ENCODE measurements at places on chromosomes 3 and 15.

DNA sequence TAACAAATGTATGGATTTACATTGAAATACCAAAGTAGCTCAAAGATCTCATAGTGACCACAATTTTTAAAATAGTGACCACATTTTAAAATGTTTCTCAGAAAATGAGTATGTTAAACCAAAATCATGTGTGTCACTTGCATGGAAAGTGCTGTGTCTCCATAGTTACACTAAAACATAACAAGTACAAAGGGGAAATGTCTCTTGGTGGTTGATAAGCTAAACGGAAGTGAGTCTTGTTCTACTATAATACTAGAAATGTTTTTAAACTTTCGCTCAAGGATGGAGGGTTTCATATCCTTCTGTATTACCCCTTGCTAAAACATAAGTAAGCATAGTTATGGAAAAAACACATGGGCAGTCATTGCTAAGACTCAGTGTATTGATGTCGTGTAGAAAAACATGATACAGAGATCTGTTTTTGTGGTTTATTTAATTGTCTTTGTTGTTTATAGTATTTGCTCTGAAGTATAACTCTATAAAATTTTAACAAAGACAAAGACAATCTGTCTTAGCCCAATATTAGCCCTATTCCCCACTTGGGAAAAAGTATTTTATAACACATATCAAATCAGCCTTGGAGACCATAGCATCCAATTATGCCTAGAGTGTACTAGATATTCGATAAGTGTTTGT lies 27.0 kb upstream of the DENND4A start:
- peak; percentile 37 for DNase-seq

DNA sequence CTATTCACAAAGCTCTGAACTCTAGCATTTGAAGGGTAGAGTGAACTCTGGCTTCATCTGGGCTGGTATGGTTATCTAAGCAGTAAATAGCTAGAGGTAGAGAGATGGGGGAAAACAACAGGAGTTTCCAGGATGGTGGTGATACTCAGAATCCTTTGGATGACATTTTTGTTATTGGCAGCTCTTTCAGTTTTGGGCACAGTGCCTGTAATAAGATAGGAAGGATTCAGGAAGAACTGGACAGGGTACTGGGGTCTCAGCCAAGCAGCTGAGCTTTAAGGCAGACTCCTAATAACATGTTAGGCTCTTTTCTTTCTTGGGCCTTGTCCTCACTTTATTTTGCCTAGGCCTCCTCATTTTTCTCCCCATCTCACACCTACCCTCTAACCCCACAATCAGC lies 338.5 kb downstream of the CADM2 start:
- DNase-seq = no peak

GRCh38 chr3:185555101-185555501 lies 2.7 kb upstream of the LIPH start:
- peak; percentile 43 for DNase-seq

- peak; percentile 21 for DNase-seq
Measured at GRCh38 chr15:96102631-96103030, 227.9 kb upstream of the NR2F2 start.

GRCh38 chr3:58183891-58184290 lies 26.9 kb downstream of the DNASE1L3 start:
- DNase-seq = no peak

DNA sequence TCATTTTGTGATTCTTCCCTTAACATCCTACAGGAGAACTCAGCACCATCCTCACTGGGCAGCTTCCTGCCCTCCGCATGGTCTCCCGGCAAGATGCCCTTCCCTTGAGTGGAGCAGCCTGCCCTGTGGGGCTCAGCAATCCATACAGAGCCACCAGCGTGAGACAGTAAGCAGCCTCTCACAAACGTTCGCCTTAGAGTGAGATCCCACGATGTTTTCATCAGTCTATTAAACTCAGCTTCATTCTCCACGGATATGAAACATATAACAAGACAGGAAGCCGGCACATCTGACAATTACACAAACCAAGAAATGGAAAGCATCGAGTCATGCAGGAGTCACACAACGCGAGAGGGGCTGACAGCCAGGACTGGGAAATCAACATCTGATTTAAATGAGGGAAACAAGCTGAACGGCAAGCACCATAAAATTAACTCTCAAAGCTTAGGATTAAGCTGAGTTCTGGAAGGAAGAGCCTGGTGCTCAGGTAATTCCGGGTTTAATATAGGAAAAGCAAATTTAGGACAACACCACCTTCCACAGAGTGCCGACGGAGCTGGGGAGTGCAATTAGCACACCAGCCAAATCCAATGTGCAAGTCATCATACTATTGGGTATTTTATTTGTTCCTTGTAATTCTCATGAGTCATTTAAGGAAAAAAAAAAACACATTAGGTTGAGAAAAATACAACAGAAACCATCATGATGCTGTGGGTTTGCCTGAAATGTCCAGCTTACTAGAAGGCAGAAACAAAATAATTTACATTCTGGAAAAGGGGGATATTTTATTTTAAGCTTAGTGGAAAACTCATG lies 272.0 kb downstream of the OCA2 start:
- DNase-seq = peak; percentile 2

DNA sequence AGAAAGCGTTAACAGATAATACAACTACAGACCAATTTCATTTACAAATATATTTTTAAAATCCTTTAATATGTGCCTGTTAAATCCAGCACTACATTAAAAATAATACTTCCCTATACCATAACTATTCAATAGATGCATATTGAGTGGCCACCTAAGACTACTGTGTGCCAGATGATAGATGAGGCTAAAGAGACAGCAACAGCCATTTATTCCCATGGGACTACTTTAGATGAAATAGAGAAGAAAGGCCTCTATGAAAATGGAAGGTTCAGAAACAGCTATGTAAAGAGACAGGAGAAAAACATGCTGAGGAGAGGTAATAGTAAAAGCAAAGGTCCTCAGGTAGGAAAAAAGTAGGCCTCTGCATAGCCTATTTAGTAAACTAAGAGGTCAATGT lies 358.1 kb downstream of the ULK4 start:
- no peak for DNase-seq

DNA sequence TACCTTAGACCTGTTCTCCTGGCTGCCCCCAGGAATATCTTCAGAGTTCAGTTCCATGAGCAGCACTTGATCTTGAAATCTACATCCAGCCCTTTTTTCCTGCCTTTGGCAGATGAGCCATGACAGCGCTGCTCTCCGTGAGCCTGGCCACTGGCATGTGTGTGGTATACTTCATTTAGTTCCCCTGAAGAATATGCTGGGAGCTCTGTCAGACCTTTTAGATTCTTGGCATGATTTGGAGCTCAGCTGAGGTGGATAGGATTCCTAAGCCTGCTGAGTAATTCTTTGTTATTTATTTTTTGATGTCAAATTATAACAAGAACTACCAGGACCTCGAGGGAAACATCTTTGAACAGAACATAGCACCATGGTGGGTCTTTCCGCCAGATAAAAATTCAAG lies 121.7 kb downstream of the EDEM1 start:
- DNase-seq = no peak

DNA sequence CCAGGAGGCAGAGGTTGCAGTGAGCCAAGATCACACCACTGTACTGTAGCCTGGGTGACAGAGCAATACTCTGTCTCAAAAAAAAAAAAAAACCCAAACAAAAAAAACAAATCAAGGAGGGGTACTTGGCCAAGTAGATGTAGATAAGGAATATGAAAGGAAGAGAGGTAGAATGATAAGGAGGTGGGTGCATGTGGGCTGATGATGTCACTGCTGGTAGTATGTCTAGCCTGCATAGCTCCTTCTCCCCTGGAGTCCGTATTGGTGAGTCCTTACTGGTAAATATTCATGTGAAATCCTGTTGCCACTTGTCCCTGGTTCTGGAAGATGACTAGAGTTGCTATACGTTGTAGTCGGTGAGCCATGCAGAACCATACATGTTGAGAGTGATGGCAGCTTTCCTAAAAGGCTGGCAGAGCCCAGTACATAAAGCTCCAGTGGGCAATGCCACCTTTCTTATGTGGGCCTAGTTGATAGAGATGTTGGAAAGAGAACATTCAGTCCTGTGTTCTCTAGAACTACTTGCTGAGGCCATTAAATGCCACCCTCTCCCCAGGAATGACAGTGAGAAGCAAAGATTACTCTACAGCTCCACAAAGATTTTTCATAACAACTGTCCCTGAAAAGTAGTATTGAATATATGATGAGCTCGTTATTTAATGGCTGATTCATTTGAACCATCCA lies 11.0 kb downstream of the KAT2B start:
- DNase-seq = no peak

GRCh38 chr3:104438706-104439105 lies 928.0 kb upstream of the ALCAM start:
- DNase-seq = peak; percentile 29

DNA sequence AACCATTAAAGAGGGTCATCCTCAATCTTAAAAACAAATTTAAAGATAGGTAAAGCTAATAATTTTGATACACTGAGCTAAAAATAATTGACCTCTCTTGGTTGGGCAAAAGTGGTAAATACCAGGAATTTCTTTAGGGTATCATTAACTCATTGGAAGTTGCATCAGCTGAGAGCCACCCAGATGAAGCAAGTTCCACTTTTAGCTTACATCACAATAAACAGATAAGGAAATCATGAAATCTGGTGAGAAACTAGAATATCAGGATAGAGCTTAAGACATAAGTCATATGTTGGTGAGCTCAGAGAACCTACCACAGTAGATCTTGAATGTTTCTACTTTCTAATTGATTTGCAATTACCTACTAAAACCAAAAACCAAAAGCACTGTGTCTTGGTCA lies 97.4 kb upstream of the SLC2A2 start:
- no peak for DNase-seq

DNA sequence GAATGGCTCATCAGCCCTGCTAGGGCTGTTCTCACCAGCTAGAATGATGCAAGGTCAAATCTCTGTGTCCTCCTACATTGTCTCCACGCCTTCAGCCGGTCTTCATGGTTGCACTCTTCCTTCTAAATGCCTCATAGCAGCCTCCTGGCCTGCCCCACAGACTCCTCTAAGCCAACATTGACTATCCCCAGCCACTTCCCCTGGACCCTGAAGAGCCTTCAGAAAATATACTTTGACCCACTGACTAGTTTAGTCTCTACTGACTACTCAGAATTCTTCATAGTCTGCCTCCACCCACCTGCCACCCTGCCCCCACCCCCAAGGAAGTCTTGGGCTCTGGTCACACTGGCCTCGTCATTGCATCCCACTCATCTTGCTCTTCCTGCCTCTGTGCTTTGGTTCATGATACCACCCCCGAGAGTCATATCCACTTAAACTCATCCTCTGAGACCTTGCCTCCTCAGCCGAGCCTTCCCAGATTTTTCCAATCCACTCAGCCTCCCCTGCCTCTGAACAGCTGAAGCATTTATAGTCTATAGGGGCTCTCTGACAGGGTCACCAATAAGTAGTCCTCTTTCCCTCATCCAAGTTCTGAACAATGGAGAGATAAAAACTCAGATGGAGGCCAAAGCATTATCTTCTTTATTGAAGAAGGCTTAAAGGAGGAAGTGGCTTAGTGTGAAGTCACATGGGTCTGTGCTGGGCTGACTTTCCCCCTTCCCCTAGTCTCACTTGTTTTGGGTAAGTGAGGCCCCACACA lies 9.5 kb upstream of the DOCK3 start:
- DNase-seq = no peak

- DNase-seq = no peak
Measured at GRCh38 chr15:39663704-39664250, 82.9 kb downstream of the THBS1 start.

DNA sequence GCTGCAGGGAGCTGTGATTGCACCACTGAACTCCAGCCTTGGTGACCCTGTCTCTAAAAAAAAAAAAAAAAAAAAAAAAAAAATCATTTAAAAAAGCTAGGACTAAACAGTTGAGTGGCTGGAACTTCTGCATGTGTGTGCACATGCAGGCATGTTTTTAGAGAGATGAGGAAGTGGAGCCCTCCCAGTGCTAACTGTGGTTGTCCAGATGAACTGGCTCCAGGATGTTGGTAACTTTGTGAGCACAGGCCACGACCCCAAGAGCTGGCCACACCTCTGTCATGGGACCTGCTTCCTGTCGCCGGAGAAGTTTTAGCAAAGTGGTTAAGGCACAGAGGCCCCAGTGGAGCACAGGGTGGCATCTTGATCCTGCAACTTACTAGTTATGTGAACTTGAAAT lies 27.0 kb downstream of the CHCHD6 start:
- no peak for DNase-seq

- DNase-seq = peak; percentile 77
Measured at GRCh38 chr15:87362531-87362930, 894.0 kb downstream of the NTRK3 start.

- no peak for DNase-seq
Measured at GRCh38 chr15:40247406-40247971, 8.6 kb downstream of the PAK6 start.

DNA sequence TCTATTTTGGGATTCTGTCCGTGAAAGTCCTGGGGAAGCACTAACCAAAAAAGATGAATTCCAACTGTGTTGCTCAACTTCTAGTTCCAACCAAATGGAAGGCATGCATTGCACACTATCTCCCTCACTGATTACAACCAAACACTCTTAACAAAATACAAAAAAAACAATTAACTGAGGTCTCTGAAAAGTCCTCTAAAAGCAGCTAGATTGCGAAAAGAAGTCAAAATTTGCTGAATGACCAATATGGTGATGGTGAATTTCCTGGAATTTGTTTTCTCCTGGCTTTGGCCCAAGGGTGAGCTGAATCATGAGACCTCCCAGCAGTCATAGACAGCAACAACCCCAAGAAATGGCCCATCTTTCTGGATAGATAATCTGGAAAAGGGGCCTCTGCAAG lies 28.3 kb downstream of the CYP19A1 start:
- DNase-seq = peak; percentile 27

DNA sequence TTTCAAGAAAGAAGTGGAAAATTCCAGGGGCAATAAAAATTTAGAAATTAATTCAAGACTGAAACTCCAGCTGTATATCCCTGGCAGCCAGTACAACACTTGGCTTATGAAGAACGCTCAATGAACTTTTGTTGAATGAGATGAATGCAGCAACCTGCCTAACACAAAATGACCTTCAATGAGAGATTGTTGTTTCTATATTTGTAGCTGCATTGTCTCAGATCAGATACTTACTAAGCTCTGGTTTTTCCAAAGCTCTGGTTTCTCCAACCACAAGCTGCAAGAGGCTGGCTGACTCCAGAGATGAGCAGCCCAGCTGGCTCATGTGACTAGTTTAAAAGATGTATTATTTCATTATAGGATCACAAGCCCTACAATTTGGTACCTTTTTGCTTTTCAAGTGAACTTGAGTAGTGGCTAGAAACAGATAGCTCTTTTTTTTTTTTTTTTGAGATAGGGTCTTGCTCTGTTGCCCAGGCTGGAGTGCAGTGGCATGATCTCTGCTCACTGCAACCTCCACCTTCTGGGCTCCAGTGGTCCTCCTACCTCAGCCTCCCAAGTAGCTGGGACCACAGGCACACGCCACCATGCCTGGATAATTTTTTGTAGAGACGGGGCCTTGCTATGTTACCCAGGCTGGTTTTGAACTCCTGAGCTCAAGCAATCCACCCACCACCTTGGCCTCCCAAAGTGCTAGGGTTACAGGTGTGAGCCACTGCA lies 57.4 kb downstream of the UMPS start:
- peak; percentile 46 for DNase-seq

All from M059J (cell line).